ENCODE measurements at places on chromosomes 4 and X. TPM values are rescaled to one million over a fixed set of nuclear protein-coding genes. Genes with fewer than 3 reads are reported as not detected.

SGMS2 gene
- total RNA-seq: 23.3 TPM

DNA sequence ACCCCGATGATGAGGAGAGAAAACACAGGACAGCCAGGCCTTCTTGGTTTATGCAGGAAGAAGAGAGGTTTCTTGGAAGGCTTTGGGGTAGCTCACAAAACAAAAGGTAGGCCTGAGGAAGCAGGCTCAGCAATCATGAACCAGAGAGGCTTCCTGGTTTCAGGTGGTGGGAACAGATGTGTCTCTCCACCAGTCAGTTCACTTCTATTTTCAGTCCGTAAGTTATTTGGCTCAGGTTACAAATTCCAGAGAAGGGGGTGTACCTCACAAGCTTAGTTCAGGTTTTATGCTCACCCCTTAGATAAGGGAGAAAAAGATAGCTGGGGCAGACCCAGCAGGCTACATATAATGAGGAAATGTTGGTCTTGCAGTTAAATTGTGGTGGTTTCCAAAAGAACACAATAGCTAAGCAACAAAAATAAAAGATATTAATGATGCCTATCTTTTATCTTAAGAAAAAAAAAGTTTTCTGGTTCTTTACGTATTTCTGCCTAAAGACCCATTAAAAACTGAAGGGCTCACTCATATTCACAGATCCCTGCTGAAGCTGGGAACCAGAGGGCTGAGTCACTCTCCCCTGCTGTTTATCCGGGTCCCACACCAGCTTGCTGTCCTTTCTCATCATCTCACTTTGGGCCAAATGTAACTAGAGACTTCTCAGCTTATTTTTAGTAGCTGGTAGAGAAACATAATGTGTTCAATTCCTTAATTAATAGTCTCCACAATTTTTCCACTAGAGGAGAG is 177.0 kb downstream of the CAMK2D start:
- peak; percentile 35 for DNase-seq

DNA sequence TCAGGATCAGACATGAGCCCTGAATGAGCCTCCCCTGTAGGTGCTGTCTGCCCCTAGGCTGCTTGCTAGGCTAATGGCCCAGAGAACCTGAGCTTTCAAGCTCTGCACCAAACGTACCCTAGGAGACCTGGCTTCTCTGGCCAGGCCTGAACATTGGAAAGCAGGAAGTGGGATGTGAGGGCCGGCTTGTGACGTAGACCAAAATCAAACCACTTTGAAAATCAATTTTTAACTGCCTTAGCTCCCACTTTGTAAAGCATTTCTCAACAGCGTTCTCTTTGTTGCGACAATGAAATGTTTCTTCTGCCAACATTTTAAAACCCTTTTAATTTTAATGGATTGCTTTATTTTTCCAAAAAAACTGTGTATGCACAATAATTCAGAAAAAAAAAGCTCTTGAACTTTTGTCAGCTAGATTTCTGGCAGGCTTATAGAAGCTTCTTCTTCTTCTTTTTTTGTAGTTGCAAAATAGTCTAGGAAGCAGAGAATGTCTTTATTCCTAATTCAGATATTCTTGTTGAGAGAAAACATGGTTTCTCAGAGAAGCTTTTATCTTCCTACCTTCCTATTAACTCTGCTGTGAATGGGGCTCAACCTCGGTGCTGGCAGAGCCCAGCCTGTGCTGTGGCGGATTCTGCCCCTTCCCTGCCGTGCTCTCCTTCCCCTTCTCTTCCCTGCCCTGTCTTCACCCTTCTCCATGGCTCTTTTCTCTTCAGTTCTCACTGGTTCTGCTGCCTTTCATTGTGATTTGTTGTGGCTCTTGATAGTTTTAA is 145.2 kb upstream of the SFRP2 start:
- DNase-seq: peak; percentile 37

- DNase-seq: peak; percentile 81
These were observed 27.0 kb downstream of the EIF2S3 start for GRCh38 chrX:24081661-24082154.

DNA sequence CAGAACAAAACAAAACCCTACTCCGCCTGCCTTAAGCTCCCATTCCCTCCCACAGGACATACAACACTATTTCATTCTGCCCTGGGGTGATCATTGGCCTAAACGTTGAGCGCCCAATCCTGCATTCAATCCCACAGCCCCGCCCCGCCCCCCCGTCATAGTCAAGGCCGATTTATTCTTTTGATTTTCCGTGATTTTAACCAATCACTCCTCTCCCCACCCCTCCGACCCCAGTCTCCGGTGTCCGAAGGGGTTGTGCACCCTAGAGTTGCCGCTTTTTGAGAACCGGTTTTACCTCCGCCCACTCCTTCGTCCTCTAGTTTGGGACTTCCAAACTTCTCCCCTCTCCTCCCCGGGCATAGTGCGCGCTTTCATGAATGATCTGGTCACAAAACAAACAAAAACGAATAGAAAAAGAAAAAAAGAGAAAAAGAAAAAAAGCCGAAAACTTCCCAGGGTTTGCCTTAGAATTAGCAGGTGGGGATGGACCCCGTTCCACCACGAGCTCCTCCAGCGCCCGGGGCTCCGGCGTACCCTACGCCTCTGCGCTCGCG is 446 bp upstream of the UBE2A start:
- no peak for DNase-seq

DNA sequence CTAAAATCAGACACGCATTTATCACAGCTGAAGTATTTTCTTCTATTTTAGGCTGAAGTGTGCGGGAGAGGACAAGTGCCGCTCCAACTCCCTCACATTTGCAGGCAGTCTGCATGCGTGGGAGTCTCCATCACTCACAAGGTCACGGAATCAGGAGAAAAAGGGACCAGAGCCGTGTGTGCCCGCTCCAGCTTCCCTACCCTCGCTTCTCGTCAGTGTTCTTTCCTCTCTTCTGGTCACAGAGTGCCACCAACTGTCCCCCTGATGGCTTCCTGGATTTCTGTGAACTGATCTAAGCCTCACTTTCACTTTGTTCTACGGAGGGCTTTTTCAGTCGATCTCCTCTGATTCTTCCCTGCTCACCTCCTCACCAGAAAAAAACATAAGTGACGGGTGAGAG is 407.4 kb upstream of the AADAT start:
- DNase-seq: no peak
